ENCODE measurements at places on chromosomes 1 and 21. TPM values are rescaled to one million over a fixed set of nuclear protein-coding genes. Genes with fewer than 3 reads are reported as not detected.

PGM1 gene
- 61.2 TPM for total RNA-seq

CDC42BPA gene
- total RNA-seq: 19.6 TPM

SPRTN gene
- total RNA-seq: 13.5 TPM

MROH9 gene
- total RNA-seq: not detected

LCE1D gene
- not detected for total RNA-seq

CD5L gene
- total RNA-seq: not detected

PDC gene
- total RNA-seq: not detected
